ENCODE measurements at places on chromosomes 1 and 21.

- peak; percentile 96 for DNase-seq
These were observed at the start of gene RUNX3 for GRCh38 chr1:24930260-24931145. Gene RUNX3, minus strand, starts transcription at chr1:24930276. Its CDS starts 408 bp downstream, at chr1:24929868.

DNA sequence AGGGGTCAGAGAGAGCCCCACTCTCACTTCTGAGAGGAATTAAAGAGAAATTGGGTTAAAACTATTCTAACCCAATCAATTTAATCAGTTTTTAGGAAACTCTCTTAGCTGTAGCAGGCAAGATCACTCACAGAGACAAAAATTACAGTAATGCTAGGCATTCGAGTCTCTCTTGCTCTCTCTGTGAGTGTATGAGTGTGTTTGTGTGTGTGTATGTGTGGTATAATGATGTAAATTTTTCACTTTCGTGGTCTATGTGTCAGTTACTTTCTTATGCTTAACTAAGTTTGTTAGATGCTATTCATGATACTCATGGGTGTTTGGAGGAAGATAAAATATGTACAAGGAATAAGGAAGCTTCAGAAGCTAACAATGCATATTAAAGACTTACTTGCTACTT, 131.3 kb downstream of the FASLG start:
- DNase-seq = no peak

DNA sequence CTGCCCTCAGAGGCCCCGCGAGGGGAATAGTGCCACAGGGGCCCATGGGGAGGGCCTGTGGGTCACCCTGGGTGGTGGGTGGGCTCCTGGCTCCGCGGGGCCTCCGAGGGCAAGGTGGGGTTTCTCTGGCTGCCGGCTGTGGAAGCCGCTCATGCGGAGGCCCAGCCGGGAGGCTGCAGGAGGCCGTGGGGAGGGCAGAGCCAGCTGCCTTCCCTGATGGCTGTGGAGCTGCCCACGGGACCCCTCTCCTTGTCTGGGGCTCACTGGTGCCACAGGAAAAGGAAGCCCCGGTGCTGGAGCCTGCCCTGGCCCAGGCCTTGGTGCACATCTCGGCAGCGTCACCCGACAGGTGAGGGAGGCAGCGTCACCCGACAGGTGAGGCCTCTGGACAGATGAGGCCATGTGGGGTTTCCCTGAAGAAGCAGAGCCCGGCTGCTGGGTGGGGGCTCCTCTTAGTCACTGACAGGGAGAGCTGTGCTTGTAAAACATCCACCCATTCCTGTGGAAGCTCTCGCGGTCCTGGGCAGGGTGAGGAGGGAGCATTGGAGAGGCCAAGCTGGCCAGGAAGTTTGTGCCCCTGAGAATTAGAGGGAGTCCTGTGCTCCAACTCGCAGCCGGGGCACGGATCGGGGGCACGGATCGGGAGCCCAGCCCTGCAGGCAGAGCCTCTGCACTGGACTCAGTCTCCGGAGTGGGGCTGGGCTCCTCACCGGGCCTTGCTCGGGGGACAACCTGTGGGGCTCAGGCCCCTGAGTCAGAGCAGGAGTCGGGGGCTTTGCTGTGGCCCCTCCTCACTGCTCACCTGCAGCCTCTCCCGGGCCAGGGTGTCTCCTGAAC, 6.1 kb downstream of the MIB2 start:
- DNase-seq = no peak

DNA sequence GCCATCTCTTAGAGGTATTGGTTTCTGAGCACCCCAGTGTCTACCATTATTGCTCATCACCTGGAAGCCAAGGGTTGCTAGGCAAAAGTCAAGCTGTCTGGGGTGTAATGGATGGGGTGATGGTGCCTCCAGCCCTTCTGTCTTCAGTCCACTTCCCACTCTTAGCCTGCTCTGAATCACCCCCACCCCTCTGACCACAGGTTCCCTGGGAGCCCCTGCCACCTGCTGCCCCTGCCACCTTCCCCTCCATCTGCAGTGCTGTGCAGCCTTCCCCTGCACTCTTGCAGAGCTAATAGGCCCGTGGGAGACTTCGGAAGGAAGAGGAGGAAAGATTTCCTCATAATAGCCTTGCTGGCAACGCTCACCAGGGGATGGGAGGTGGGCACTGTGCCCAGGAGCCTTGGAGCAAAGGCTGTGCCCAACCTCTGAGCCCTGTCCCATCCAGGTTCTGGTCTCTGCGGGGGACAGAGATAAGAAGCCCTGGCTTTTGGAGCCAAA, 35.5 kb downstream of the CAPN2 start:
- no peak for DNase-seq

DNA sequence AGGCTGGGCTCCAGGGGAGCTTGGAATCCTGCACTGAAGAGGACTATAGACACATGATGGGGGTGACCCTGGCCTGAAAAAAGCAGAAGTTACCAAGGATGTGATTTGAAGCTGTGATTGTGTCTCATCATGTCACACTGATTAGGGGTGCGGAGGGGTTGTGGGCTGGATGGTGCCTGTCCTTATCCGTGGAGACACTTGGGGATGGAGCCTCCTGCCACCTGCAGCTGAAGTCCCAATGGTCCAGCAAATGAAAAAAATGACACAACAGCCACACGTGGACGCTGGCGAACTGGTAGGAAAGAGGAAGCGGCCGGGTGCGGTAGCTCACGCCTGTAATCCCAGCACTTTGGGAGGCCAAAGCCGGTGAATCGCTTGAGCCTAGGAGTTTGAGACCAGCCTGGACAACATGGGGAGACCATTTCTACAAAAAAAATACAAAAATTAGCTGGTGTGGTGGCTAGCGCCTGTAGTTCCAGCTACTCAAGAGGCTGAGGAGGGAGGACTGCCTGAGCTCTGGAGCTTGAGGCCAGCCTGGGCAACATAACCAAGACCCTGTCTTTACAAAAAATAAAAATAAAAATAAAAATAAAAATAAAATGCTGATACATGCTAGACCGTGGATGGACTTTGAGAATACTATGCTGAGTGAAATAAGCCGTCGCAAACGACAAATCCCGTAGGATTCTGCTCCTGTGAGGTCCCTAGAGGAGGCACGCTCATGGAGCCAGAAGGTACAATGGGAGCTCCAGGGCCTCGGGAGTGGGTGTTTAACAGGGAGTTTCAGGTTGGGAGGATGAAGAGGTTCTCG, 838 bp upstream of the IBA57 start:
- DNase-seq = no peak

DNA sequence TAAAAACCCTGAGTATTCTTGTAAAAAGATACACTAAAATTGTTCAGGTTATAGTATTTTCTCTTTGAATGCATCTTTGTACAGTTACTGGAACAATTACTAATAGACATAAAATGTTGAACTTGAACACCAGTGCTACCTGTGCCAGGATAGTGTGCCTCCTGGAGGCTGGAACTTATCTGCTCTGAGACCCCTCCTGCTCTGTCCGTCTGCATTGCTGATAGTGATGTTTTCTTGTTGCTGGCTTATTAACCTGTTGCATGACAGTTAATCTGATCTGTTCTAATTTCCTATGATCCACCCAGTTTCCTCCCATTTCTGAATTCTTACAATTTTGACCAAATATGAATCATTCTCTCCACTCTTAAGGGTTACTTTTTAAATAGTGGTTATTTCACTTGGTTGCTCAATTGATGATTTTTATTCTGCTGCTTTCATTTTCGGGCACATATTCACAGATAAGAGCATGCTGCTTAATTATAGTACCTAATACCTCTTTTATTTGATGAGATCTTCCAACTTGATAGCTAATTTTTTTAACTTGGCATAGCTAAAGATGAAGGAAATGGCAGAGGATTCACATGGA, 101.4 kb downstream of the CC2D1B start:
- no peak for DNase-seq

GRCh38 chr1:88029142-88029541, 654.9 kb upstream of the PKN2 start:
- DNase-seq = no peak

- DNase-seq = peak; percentile 62
These were observed 119.7 kb downstream of the ZNF326 start for GRCh38 chr1:90114521-90115141.

All from MM.1S (cell line).